ENCODE measurements at places on chromosomes 2 and 18. TPM values are rescaled to one million over a fixed set of nuclear protein-coding genes. Genes with fewer than 3 reads are reported as not detected.

DNA sequence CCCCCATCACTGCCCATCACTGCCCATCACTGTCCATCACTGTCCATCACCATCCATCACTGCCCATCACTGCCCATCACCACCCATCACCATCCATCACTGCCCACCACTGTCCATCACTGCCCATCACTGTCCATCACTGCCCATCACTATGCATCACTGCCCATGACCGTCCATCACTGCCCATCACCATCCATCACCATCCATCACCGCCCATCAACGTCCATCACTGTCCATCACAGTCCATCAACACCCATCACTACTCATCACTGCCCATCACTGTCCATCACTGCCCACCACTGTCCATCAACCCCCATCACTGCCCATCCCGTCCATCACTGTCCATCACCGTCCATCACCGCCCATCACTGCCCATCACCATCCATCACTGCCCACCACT, 57.8 kb upstream of the OTOS start:
- no peak for ATAC-seq

DNA sequence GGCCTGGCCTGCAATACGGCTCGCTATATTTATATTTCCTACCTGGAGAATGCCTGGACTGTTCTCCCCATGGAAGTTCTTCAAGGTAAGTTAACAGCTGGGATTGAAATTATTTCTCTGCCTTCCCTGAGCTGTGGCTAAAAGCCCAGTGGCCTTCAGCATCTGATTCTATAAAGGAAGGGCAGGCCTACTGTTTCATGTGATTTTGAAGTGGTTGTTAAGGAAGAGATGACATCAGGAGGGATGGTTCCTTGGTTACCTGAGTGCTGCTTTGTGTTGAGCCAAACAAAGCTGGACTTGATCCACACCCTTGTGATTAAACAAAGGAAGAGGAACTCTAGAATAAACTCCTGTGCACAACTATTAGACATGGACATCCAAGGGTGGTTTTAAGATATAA, 61.6 kb downstream of the MFSD6 start:
- ATAC-seq, result no peak

- ATAC-seq, result no peak
These were observed 287.0 kb downstream of the EPHA4 start for GRCh38 chr2:221285148-221285547.

DNA sequence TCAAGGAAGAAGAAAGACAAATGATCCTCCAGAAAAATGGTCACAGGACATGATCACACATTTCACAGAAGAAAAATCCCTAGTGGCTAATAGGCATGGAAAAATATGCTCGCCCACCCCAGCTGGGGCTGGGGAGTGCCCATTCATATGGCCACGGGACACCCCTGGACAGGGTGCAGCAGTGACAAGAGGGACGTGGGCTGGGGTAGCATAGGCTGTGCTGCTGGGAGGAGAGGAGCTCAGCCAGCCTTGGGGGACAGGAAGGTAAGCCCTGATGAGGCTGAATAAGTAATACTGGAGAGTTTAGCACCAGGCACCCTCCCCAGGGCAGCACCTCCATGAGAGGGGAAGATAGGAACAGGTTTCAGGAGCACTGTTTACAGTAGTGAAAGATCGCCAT, 254.9 kb upstream of the HS6ST1 start:
- ATAC-seq, result no peak

DNA sequence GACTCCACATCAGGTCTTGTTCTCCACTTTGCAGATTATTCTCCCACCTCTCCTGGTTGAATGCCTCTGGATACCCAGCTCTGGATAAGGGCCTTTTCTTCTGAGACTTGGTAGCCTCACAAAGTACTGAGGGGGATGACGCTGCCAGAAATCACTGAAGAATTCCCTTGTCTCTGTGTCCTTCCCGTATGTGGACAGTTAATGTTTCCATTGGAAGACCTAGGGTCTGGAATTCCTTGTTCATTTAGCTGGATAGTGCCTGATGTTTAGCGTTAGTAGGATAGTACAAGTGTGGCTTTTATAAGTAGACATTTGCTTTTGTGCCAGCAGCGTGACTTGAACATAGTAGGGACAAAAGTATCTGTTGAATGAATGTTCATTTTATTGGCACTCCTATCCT, 76.9 kb downstream of the CLHC1 start:
- ATAC-seq, result no peak

DNA sequence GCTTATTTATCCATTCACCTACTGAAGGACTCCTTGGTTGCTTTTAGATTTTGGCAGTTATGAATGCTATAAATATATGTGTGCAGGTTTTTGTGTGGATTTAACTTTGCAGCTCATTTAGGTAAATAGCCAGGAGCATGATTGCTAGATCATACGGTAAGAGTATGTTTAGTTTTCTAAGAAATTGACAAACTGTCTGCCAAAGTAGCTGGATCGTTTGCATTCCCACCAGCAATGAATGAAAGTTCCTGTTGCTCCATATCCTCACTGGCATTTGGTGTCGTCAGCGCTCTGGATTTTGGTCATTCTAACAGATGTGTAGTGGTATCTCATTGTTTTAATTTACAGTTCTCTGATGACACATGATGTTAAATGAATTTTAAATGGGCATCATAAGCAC, 8.7 kb upstream of the DIPK1C start:
- ATAC-seq, result no peak

DNA sequence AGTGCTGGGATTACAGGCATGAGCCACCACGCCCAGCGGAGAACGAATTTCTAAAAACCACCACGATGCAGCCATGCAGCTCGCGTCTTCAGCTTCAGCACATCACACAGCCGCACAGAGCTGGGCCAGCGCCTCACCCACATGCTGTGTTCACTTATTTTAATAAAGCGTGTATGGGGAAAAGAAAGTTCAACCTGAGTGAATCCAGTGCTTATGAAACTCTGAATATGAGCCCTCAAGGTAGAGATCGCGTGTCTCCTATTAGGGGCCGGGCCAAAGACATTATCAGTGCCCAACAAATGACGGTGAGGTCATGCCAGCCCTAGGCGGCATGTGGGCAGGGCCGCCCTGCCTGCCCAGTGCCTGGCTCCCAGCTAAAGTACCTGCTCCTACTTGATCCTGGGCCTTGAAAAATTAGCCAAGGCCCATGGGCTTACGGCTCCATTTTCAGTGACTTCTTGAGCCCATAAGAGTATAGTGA, 44.3 kb downstream of the SPRED2 start:
- ATAC-seq, result no peak

DNA sequence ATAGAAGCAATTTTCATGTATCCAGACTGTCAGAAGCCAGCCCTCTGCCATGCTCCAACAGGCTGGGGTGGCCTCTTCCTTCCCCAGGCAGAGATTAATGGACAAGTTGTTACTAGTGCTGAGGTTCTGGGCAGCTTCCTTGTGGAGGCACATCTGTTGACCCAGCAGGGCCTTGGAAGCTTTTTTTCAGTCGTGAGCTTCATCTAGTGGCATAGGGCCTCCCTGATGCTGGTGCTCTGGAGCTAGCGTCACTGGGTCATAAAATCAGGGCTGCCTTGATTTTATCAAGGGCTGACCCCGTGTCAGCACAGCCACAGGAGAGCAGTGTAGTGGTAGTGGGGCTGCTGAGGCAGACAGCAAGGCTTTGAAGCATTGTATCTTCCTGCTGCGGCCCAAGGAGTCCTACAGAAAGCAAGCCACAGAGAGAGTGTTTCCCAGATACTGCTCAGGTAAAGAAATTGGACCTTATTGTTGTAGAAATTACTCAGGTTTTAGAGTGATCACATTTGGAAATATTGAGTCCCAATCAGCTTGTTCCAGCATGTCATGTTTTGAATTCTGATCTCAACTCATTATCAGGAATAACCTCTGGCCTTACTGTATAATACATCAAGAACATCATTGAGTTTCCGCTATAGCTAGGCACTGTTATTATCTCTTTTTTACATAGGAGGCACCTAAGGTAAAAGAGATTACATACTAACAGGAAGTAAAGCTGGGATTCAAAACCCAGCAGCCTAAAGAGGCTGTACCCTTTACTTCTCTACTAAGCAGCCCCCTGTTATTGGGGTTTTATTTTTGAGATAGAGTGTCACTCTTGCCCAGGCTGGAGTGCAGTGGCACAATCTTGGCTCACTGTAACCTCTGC, 92.3 kb upstream of the ALPP start:
- no peak for ATAC-seq

- ATAC-seq, result peak; percentile 93
These were observed 123.1 kb upstream of the CAB39 start for GRCh38 chr2:230589497-230590015.

DNA sequence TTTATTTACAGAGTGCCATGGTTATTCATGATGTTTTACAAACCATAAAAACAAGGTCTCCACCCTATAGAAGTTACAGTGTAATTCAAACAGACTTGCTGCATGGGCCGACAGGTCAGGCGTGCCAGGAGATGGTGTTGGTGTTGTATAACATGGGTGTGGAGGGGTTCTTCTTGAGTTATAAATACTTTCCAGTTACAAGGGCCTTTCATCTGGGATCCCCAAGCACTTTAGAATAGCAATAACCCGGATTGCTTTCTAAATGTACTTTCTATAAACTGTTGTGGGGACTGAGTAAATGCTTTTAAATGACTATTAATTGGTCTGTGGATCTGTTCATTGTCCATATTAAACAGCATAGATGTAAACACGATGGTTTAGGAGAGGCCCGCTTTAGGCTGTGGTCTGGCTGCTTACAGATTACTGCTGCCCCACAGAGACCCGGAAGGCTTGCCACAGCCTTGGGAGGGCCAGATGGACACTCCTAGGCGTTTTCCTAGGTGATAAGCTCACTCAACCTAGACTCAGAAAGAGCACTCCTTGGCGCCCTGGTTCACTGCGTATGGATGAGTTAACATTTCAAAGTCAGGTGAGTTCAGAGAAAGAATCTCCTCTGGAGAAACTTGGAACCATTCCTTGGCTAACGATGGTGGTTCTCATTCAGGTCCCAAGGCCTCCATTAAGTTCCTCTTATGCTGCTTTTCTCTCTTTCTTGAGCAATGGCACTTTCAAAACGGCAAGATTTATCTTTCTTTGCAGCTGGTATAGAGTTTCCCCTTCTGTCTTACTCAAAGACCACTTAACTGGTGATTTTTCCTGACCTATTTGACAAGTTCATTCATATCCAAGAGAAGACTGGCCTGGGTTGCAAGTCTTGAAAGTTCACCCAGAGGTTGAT, 3.6 kb upstream of the KIAA2012 start:
- no peak for ATAC-seq

DNA sequence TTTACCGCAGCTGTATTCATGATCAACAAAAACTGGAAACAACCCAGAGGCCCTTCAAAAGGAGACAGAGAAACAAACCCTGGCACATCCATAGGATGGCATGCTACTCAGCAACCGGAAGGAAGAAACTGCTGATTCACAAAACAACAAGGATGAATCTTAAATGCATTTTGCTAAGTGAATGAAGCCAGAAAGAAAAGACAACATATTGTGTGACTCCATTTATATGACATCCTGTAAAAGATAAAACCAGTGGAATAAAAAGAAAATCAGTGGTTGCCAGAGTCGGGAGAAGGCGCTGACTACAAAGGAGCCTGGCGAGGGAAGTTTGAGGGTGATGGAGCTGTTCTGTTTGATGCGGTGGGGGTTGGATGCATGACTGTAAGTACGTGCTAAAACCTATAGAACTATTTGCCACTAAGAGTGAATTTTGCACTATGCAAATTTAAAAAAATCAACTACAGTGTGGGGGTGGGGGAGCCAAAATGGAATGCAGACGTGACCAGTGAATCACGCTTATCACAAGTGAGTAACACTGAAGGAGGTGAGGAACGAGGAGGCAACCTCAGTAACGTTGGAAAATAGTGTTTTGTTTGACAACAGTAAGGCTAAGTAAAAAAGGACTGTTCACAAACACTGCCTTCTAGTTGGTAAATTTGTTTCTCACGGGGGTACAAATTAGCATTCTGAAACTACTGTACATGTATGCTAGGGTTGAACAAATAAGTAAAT, 108.9 kb downstream of the INHBB start:
- no peak for ATAC-seq

DNA sequence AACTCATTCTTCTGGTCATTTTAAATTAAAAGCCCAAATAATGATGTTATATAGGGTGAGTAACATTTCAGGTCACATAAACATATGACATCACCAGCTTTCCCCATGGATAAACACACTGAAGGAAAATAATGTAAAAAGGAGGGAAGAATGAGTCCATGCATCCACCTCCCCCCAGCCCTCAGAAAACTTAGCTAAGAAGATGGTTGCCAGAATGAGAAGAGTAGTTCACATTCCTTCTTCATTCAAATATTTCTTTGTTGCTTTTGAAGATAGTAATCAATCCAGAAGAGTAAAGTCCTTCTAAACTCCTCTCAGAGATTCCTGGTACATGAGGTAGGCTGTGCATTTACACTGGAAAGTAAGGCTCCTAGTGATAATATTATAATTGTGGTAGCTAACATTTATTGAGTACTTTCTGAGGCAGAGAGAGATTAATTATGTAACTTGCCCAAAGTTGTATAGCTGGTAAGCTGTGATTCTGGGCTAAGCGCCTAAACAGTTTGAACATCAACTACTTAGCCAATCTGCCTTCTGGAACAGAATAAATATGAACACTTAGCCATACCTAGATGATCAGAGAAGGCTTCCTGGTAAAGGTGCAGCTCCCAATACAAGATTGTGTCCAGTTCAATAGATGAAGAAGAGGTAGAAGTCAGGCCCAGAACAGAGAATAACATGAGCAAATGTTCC, 256.7 kb upstream of the FN1 start:
- ATAC-seq, result no peak

DNA sequence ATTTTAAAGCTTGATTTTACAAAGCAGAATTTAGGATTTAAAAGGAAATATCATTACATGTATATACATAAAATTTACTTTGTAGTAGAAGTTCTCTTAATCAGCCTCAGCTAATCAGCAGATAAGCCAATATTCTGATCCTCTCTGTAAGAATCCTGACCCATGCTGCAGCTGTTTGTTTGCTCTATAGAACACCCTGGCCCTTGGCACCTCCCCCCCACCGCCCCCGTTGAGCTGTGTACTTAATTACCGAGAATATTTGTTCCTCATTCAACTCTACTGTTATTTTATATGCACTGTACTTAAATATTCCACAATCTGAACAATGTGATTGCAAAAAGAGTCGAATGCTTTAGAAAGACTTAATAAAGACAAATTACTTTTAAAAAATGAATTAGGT, 98.0 kb downstream of the EVA1A start:
- ATAC-seq, result no peak

DNA sequence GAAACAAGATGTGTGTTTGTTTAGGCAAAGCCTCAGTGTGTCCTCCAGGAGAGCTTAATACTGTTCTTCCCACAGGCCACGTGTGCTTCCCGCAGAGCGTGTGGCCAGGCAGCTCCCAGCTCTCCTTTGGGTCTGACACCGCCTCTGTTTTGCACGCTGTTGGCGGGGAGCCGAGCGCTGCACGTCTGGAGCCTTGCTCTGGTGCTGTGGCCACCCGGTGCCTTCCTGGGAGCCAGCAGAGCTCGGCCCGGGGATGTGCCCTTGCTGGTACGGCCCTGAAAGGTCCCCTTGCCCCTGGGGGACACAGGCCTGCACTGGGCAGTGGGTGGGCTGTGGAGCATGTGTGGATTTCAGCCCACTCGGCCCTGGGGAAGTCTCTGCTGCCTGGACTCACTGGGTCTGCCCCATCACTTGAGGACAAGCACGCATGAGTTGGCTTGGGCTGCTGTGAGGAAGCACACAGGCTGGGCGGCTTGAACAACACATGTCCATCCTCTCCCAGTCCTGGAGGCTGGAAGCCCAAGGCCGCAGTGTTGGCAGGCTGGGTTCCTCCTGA, 160.7 kb upstream of the HDAC4 start:
- ATAC-seq, result no peak

- ATAC-seq, result no peak
These were observed 1.4 kb downstream of the ARL4C start for GRCh38 chr2:234495251-234496054.

The SLC23A3 gene
- 2.9 TPM for total RNA-seq

The GTF2A1L gene
- not detected for total RNA-seq

The MAP2 gene
- total RNA-seq, result 0.24 TPM
